ENCODE measurements at places on chromosomes 1 and 21. TPM values are rescaled to one million over a fixed set of nuclear protein-coding genes. Genes with fewer than 3 reads are reported as not detected.

GRCh38 chr1:113178522-113178921, 105.5 kb downstream of the LRIG2 start:
- no peak for DNase-seq

Gene GCSAML
- 0.09 TPM for total RNA-seq

- DNase-seq, result no peak
Observed at GRCh38 chr21:35988416-35989137, 71.7 kb downstream of the SETD4 start.

DNA sequence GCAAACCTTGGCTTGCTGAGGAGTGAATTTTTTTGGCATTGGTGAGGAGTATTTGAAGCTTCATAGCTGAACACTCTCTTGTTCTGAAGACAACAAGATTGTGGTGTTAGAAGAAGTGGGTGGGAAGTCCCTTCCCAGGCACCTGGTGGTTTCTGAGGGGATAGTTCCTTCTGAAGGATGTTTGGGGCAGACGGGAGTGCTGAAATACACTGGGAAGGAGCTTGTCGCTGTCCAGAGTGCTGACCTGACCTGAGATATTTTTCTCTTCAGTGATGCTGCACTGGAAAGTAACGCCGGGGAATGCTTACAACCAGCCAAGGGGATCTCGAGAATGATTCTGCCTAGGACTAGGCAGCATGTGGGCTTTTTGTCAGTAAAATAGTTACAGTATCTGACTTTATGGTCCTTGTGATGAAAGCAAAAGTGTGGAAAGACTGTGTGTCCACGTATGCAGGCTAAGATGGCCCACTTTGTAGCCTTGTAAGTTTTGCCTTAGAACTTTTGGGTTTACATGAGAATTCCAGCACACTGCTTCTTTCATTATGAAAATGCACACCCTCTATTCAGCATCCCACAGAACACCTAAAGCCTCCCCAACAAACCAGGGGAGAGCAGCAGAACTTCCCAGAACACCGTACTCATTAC, 33.1 kb upstream of the NFASC start:
- DNase-seq, result peak; percentile 76

Gene ELAPOR1
- 0.27 TPM for total RNA-seq

- DNase-seq, result no peak
Observed at GRCh38 chr1:39142401-39143060, 62.0 kb upstream of the MACF1 start.

Gene RHD
- 0.35 TPM for total RNA-seq

DNA sequence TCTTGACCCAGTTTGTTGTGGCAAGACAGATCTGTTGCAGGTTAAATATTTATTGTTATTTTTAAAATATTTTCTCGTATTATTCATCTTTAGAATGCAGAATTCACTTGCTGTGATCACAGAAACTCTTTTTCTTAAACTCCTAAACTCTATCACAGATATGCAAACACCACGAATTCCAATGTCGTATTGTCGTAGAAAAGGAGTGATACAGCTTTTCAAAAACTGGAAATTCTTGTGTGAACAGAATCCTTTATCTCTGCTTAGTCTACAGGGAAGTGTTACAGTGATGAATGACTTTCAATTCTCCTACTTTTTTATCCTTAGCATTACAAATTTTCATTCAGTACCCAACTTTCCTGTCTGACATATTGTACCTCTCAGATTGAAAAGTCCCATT, 1329.5 kb upstream of the B3GALT2 start:
- no peak for DNase-seq

Gene CAPZB
- 85.8 TPM for total RNA-seq

GRCh38 chr1:83996621-83997020, 2.3 kb downstream of the TTLL7 start:
- peak; percentile 67 for DNase-seq

Gene GPR25
- not detected for total RNA-seq

DNA sequence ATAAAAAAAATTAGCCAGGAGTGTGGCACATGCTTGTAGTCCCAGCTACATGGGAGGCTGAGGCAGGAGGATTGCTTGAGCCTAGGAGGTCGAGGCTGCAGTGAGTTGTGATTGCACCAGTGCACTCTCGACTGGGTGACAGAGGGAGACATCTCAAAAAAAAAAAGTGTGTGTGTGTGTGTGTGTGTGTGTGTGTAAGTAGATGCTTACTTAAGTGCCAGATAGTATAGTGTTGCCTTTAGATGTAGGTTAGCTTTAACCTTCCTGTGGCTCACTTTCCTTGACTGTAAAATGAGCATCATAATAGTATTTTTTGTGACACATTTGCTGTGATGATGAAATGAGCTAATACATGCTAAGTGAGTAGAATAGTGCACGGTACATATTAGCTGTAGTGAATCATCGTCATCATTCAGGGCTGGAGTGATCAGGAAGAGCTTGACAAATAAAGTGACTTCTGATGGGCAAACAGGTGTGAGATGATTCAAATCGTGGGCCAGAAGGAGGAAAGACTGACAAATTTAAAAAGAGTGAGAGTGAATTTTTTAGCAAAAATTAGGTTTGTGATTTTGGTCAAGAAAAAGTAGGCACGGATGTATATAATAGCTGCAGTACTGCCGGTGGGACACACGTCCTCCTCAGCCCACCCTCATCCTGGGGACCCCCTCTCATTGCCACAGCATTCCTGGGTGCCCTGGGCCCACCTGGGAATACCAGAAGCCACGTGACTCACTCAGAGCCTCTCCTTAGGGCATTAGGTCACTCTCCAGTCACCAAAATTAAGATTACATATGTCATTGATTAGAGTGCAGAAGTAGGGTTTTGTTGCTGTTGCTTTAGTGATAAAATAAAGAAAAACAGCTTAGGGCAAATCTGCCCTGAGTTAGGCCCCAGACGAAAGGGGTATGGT, 33.9 kb downstream of the EIF2D start:
- DNase-seq, result no peak

- DNase-seq, result no peak
Observed at GRCh38 chr1:46545784-46546183, 5.7 kb downstream of the KNCN start.

GRCh38 chr1:87246436-87246835, 82.2 kb upstream of the LMO4 start:
- peak; percentile 70 for DNase-seq
